A172 (cell line): ENCODE measurements at places on chromosomes 3 and 15. TPM values are rescaled to one million over a fixed set of nuclear protein-coding genes. Genes with fewer than 3 reads are reported as not detected.

GRCh38 chr3:67386451-67386850, 268.0 kb downstream of the SUCLG2 start:
- DNase-seq: peak; percentile 8

Gene CHRNA5
- total RNA-seq: 20.3 and 22.8 TPM in 2 replicates

- DNase-seq: no peak
Measured at GRCh38 chr3:108527109-108527508, 16.7 kb upstream of the MYH15 start.

Gene NECTIN3
- 42.2 and 51.4 TPM in 2 replicates for total RNA-seq

Gene CTXND1
- not detected in 2 replicates for total RNA-seq

DNA sequence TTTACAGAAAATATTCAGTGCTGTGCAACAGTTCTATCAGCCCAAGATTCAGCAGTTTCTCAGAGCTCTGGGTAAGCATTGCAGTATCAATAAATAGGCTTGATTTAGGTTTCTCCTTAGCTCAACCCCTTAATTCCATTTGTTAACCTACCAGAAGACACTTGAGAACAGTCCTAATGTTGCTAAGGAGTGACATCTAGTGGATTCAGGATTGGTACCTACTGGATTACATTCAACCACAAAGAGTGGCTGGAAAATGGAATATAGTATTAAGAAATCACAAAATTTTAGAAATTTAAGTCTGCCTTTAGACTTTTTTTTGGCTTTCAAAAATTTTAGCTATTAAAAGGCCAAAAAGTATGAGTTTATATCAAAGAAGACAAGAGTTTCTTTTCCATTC, 34.7 kb downstream of the POLG start:
- no peak for DNase-seq

Gene GALNT15
- not detected in 2 replicates for total RNA-seq

DNA sequence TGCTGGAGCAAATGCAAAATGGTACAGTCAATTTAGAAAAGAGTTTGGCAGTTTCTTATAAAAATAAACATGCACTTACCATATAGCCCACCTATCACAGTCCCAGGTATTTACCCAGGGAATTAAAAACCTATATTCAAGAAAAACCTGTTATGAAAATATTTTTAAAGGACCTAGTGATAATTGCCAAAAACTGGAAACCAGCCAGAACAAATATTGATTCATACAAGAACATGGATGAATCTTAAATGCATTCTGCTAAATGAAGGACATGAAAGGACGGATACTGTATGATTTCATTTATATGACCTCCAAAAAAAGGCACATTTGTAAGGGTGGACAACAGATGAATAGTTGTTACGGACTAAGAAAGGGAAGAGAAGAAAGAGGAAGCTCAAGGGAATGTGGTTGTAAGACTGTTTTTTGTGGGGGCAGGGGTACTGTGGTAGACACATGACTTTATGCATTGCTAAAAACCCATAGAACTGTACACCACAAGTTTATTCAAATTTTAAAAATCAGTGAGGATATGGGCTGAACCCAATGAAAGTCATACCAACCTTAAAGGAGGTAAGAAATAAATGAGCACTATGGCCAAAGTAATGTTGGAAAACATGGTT, 61.0 kb downstream of the ZBBX start:
- DNase-seq: no peak

DNA sequence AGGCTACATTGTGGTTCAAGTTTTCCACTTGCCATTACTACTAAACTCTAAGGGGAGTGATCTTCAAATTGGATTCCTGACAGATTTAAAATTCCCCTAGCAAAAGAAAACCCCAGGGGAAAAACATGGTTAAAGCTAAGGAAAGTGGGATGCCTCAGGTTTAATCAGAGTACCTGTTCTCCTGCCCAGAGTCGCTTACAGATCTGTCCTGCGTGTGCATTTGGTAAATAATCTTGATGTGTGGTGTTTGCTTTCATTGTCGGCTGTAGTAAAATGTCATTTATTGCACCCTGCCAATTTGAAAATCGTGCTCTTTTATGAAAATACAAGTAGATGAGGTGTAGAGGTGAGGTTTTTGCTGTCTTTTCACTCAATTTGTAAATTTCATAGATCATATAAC, 323.4 kb downstream of the PTPRG start:
- DNase-seq: no peak

DNA sequence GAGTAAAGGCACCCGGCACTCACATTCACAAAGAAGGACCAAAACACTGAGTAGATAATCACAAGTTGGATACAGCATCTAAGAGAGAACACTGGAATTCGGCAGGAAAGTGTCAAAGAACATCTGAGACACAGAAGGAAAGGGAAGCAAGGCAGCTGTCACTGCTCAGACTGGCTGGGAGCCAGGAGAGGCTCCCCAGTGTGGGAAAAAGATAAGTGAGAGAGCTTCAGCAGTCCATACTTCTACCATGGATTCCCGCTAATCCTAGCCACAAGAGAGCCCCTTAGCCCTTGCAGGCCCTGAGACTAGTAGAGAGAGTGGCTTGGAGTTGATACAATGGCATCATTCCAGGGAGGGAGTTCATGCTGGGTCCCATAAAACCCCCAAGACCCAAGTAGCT, 36.7 kb upstream of the CP start:
- DNase-seq: no peak

Gene LRTM1
- not detected in 2 replicates for total RNA-seq

DNA sequence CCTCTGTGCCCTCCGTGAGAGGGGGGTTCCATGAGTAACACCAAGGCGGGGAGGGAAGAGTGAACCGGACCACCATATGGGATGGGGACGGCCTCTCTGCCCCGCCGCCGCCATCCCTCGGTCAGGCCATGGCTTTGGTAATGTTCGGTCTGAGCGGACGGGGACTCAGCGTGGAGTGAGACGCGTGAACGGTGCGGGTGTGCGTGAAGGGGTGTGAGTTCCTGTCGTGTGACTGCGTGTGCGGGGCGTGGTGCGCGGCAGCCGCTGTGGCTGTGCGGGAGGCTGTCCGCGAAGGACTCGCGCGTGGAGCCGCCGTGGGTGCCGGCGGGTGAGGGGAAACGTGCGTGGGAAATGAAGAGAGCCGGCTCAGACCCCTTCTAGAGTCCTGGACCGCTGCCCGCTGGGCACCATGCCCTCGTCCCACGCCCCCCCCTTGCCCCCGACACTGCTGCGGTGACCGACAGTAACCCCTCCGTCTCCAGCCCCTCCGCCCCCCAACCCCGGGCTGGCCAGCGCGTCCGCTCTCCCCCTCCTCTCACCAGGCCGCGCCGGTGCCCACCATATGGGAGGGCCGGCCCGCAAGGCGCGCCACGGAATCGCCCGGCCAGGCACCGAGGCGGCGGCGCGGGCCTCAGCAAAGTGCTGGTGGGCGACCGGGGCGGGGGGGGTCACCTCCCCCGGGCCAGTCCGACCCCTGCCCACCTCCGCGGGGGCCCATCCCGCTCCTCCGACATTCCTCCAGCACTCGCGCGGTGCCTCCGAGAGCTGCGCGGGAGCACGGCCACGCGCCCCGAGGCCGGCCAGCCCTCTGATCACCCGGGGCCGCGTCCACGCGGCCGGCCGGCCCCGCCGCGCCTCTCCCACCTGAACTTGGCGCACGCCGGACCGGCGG, 589 bp downstream of the KLF15 start:
- no peak for DNase-seq

DNA sequence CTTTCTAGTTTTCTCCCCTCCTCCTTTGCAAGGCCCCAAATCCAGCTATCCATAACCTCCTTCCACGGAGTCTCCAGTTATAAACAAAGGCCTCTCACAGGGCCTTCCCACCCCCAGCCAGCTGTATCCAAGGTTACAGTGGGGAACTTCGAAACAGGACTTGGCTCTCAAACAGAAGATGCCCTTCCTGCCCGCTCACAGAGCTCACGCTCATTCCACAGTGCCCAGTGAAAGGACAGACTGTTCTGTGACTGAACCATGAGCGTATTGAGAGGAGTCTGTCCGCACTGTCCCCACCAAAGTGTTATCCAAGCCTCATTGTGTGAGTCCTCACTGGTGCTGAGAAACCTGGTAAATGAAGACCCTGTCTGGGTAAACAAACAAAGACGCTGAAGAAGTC, 35.4 kb downstream of the ARHGAP31 start:
- DNase-seq: no peak

Gene GOLGA6L7
- total RNA-seq: not detected in 2 replicates

Gene CYP1A2
- not detected in 2 replicates for total RNA-seq

DNA sequence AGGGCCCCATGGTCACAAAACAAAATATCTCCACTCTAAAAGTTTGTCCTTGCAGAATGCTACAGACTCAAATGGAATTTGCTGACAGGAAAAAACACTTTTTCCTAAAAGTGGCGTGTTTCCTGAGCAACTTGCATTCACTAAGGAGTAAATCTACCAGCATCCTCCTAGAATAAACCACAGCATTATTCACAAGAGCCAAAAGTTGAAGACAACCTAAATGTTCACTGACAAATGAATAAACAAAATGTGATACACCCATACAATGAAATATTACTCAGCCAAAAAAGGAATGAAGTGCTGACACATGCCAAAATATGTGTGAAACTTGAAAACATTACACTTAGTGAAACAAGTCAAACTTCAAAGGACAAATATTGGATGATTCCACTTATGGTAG, 28.9 kb downstream of the ITGB5 start:
- peak; percentile 36 for DNase-seq

Gene HDAC11
- total RNA-seq: 16.7 and 17.4 TPM in 2 replicates

- DNase-seq: no peak
Measured at GRCh38 chr3:179735321-179735720, 82.5 kb downstream of the USP13 start.

- DNase-seq: peak; percentile 10
Measured at GRCh38 chr3:23325466-23326065, 122.4 kb downstream of the UBE2E2 start.

DNA sequence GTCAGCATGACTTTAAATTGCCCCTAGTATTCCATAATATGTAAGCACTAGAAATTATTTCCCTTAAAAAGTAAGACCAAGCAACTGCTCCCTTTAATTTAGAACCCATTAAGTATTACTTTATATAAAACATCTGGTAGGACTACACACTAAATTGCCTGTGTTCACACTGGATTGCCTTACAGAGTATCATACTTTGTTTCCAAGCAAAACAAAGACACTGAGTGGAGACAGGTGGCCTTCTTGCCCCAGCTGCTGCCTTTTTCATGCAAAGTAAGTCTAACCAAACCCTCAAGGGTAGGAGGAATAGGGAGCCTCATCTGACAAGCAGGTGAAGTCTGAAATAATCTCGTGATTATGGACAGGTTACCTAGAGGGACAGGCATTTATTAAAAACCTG, 87.3 kb downstream of the PEX5L start:
- no peak for DNase-seq
